ENCODE measurements at places on chromosomes 1 and 21. TPM values are rescaled to one million over a fixed set of nuclear protein-coding genes. Genes with fewer than 3 reads are reported as not detected.

GRCh38 chr1:151334822-151335221 lies 7.6 kb upstream of the PI4KB start:
- DNase-seq, result no peak

DNA sequence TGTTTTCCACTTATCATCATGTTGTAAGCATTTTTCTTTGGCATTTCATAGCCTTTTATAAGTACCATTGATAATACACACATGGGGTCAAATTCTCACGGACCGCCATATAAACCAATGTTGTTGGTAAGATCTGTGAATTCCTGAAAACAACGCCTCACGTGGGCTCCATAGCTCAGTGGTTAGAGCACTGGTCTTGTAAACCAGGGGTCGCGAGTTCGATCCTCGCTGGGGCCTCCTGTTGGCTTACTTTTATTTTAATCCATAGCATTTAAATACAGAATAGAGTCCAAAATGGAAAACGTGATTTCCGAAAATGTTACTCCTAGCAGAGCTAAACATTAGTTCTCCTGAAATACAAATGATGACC lies 83.1 kb downstream of the HHIPL2 start:
- peak; percentile 73 for DNase-seq

The EMC1 gene
- 42.2 TPM for total RNA-seq

- DNase-seq, result no peak
These were observed 95.0 kb downstream of the LAMC2 start for GRCh38 chr1:183281039-183281438.

DNA sequence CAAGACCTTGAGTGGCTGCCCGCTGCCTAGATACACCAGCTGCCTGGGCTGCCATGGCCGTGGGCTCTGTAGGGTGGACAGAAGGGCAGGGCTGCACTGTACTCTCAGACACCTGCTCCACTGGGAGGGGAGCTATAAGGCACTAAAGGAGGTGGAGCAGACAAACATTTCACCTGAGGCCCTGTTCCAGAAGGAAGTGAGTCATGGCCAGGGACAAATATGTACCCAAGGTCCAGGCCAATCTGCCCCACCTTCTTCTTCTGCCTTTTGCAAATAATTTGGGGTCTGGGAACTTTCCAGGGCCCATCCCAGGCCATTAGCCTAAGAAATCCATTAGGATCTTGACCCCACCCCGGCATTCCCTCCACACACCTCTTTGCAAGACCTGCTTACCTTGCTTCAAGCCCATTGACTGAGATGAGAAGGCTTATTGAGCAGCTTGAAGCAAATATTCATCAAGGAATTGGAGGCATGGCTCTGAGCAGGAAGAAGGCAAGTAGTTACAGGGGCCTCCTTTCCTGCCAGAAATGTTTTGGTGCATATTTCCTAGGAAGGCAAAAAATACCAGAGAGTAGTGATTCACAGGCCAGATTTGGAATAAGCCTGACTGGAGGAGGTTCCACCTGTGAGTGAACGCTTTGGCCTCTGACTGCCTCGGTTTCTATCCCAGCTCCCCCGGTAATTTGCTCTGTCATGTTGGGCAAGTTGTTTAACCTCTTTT lies at the start of gene CAPN8:
Gene CAPN8 (minus strand): TSS at position 110 of the 721 bp plus-strand sequence. CDS start 55 bp downstream, at position 55.
- no peak for DNase-seq

GRCh38 chr1:86339014-86339812 lies 56.9 kb downstream of the ODF2L start:
- no peak for DNase-seq

DNA sequence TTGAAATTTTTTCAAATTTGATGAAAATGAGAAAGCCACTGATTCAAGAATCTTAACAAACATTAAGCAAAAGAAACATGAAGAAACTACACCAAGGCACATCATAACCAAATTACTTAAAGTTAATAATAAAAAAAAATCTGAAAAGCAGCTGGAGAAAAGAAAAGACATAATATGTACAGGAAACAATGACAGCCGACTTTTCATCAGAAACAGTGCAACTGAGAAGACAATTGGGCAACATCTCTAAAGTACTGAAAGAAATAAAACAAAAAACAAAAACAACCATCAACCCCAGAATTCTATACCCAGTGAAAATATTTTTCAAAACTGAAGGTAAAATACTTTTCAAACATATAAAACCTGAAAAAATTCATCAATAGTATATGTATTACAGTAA lies 73.8 kb upstream of the DMRTA2 start:
- no peak for DNase-seq

The TSPAN1 gene
- not detected for total RNA-seq

- no peak for DNase-seq
These were observed 3.8 kb upstream of the PARS2 start for GRCh38 chr1:54768093-54768492.

The AMY1C gene
- total RNA-seq, result not detected

- no peak for DNase-seq
These were observed 991 bp downstream of the SELENBP1 start for GRCh38 chr1:151371370-151372057.

DNA sequence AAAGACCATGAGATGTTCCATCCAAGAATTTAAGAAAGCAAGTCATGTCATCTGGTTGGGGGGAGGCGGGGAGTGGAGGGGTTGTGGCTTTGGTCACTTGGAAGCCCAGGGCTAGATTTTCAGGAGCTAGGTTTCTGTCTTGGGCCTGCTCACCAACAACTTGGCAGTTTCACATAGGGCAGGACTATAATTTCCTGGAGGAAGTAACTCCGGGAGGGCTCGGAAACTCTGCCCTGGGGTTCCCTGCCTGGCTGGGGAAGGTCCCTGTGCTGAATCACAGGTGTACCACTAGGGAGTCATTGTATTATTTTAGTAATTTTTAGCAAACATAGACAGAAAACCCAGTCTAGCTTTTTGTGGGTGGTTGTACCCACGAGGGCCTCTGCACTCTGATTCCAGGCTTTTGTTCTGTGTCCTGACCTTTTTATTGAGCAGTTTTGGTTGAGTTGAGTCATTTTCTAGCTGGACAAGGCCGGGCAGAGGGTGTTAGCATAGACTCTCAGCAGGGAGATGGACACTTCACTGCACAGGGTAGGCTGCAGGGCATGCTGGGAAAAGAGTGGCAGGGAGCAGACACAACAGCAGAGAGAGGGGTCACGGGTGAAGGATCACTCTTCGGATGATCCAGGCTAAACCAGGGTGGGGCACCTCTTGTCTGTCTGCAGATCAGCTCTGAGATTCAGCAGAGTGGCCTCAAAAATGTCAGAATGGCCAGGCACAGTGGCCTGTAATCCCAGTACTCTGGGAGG lies 144.7 kb downstream of the GRIK3 start:
- DNase-seq, result no peak

GRCh38 chr1:29756901-29757725 lies 520.8 kb downstream of the PTPRU start:
- no peak for DNase-seq

GRCh38 chr1:201001962-201002361 lies 21.6 kb downstream of the KIF21B start:
- no peak for DNase-seq

The WRAP73 gene
- 38.6 TPM for total RNA-seq

DNA sequence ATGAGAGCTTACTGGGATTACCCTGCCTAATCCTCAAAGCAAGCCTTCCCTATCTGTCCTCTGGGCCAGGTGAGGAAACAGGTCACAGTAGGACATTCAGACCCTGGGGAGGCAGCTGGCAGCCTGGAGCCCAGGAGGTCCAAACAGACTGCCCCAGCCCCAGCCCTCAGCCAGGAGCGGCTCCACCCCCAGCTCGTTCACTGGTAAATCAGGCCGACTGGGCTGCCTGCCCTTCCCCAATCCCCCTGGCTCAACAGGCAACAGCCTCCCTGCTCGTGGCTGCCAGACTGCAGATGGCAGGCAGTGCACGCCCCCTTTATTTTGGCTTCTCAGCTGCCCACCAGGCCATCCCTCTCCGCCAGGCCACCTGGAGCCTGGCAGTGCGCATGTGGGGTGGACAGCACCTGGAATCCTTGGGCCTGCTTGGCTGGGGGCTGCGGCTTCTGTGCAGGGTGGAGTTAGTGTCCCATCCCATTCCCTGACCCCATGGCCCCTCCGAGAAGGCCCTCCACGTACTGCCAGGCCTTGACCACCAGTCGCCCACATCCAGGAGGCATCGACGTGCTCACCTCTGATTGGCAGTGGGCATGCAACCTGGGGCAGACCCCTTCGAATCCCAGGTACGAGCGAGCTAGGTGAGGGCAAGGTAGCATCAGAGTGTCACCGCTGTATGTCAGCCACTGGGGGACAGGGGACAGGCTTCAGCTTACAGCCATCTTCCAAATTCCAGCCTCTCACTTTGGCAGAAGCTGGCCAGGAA lies 11.2 kb upstream of the ZNF670 start:
- DNase-seq, result no peak

DNA sequence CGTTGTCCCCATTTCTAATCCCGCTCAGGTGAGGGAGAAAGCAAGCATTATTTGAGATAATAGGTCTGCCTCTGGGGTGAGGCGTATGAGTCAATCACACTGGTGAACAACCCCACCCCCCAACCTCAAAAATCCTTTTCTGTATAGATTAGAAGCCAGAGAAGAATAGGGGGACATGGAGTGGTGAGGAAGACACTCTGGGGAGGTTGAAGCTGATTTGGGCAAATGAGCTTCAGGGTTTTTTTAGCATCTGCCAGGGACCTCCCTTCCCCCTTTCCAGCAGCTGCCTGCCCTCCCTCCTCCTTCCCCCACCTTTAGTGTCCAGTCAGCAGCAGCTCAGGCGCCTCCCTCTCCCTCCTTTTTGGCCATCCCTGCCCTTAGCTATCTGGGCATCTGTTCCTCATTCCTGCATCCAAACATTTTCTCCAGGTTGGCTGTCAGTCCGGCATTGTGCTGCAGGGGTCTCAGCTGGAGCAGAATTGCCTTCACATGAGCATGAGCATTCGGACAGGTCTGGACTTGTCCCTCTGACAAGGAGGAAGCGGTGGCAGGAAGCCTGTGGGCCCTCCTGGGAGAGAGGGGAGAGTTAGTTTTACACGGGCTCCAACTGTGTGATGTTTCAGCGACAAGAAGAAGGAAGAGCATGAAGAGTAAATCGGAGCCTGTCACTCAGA lies 30.8 kb upstream of the PTGFRN start:
- peak; percentile 67 for DNase-seq

DNA sequence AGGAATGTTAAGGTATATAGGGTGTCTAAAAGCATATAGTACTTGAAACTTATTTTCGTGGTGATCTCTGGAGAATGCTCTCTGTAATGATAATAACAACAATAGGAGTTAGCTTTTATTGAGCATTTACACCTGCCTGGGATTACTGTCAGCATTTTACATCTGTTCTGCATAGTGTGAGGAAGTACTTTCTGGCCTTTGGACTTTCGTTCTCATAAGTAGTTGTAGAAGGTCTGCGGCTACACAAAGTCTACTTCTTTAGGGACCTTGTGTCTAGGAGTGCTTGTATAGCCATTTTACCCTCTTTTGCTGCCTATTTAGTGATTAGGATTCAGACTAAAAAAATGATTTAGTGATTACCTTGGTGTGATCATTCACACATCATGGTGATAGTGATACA lies 103.6 kb upstream of the GPR52 start:
- DNase-seq, result no peak

The TOR1AIP1 gene
- total RNA-seq, result 48.3 TPM

The UTP11 gene
- 55.7 TPM for total RNA-seq

The FCRL2 gene
- not detected for total RNA-seq

DNA sequence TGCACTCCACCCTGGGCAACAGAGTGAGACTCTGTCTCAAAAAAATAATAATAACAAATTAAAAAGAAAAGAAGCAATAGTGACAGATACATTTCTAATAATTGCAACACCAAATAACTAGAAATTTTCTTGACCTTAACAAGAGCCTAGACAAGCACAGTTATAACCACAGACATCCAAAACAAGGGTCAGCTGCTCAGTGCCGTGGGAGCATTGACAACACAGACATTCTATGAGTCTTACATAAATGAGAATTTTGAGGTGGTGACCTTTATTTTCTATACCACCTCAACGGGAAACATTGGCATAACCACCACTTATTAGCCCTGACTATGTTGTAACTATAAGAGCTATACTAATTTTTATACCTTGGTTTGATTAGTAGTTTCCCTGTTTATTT lies 156.1 kb downstream of the NR5A2 start:
- no peak for DNase-seq

DNA sequence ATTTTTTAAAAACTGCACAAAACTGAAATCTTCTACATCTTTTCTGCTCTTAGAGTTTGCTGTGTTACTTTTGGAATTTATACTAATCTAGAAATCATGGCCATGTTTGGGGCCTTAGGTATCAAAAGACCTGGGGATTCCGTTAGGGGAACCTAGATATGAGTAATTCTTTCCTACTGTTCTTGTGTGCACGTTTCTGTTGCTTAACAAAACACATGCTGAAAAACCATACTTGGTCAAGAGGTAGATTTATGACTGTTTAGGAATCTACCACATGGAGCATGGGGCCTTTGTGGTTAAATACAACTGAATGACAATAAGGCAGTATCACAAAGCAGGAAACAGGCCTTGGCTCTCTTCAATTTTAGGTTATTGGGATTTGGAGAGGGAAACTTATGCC lies 291.9 kb upstream of the USP25 start:
- DNase-seq, result no peak

- peak; percentile 86 for DNase-seq
These were observed 26.7 kb downstream of the SLC2A1 start for GRCh38 chr1:42931911-42932422.

Measured in activated naive CD4-positive, alpha-beta T cell treated with anti-CD3 and anti-CD28 coated beads, Interleukin-2, amount 50 U/mL, for 72 hours (primary cell).